ENCODE measurements at places on chromosomes 5 and 9.

GRCh38 chr5:93582677-93583438 lies at the start of gene NR2F1:
NR2F1 (plus strand) TSS chr5:93583222; CDS start chr5:93585024, 1,802 bp downstream.
- no peak for DNase-seq

- no peak for DNase-seq
Observed at GRCh38 chr5:174008922-174009321, 20.0 kb downstream of the C5orf47 start.

GRCh38 chr9:117464941-117465616 lies 50.2 kb upstream of the ASTN2 start:
- DNase-seq: no peak

- no peak for DNase-seq
Observed at GRCh38 chr5:1019001-1019905, 10.7 kb downstream of the NKD2 start.

DNA sequence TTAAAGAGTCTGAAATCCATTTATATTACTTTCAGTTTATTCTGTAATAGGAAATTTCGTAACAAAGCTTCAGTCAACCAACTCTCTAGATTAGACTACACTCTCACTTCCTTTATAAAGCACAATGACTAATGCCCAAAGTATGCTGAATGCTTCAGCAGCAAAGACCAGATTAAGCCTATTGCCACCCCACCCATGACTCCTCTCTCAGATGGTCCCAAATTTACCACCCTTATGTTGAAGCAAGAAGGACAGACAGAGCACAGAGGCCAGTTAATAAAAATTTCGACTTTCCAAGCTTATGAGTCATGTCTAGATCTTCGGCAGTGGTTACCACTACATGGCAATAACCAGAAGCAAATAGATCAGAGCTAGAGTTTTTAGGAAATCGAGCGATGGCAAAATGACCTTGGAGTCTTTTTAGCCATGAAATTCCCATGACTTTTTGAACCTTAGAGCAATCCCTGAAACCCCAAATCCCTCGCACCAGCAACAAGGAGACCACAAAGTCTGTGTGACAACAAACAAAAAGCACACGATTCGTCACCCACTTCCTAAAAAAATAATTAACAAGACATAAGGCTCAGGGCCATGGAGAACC lies 287.8 kb upstream of the RASA1 start:
- DNase-seq: no peak

GRCh38 chr9:84481636-84482218 lies 141.2 kb upstream of the SLC28A3 start:
- no peak for DNase-seq

All from esophagus squamous epithelium (tissue), 5 donors.